ENCODE measurements at places on chromosomes 13 and 19.
A peak's percentile ranks its signal among the peaks of the same experiment; 100 is the strongest.

GRCh38 chr13:21242236-21242635 is 65.8 kb downstream of the MRPL57 start:
- no peak for DNase-seq

GRCh38 chr19:13164343-13165161 is 14.3 kb downstream of the IER2 start:
- DNase-seq: no peak

DNA sequence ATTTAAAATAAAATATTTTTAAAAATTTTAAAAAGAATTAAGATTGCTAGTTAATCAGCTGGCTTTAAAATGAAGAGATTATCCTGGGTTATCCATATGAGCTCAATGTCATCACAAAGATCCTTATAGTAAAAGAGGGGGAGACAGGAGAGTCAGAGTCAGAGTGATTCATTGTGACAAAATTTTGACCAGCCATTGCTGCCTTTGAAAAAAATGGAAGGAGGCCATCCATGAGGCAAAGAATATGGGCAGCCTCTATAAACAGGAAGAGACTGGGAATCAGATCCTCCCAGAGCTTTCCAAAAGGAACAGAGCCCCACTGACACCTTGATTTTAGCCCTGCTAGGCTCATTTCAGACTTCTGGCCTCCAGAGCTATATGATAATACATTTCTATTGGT is 9.3 kb upstream of the RUBCNL start:
- DNase-seq: no peak

GRCh38 chr13:75480671-75481175 is 1.2 kb downstream of the TBC1D4 start:
- peak; percentile 26 for DNase-seq

DNA sequence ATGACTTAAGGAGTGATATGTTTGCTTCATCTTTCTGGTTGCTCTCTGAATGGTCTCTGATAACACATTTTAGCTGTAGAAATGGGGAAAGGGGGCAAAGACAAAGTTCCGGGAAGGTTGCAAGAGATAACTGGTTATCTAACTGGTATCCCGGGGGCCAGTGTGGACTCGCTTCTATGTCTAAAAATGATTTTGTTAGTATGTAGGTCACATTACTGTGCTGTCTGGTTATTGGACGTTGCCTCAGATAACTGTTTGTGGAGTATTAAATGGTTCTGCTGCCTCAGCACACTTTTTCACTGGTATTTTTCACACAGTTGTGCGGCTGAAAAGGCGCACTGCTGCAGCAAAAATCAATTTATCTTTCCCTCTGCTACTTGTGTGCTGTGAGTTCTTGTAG is 63.0 kb upstream of the ZNF536 start:
- DNase-seq: no peak

- no peak for DNase-seq
Observed at GRCh38 chr13:41199526-41199925, 5.2 kb upstream of the KBTBD7 start.

DNA sequence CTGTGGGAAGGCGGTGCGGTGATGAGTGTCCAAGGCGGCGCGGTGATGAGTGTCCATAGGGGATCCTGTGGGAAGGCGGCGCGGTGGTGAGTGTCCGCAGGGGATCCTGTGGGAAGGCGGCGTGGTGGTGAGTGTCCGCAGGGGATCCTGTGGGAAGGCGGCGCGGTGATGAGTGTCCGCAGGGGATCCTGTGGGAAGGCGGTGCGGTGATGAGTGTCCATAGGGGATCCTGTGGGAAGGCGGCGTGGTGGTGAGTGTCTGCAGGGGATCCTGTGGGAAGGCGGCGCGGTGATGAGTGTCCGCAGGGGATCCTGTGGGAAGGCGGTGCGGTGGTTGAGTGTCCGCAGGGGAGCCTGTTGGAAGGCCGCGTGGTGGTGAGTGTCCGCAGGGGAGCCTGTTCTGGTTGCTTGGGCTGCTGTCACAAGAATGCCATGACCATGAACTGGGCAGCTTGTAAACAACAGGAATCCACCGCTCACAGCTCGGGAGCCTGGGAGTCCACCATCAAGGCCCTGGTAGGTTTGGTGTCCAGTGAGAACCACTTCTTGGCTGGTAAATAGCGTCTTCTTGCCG is 21.4 kb downstream of the TFDP1 start:
- DNase-seq: no peak

DNA sequence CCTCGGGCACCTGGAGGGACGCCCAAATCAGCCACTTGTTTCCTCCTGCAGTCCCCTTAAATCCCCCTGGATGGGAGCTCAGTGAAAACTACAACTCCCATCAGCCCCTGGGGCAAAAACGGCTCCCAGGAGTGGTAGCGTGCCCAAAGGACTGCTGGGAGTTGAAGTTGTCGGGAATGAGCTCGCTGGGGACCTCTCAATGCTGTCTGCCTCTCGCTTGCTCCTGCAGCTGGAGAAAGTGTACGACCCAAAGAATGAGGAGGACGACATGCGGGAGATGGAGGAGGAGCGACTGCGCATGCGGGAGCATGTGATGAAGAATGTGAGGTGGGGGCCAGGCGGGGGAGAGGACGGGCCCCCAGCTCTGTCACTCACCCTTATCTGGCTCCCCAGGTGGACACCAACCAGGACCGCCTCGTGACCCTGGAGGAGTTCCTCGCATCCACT is 14.7 kb upstream of the DHDH start:
- no peak for DNase-seq

- no peak for DNase-seq
Observed at GRCh38 chr13:111519490-111520170, 199.2 kb downstream of the TEX29 start.

DNA sequence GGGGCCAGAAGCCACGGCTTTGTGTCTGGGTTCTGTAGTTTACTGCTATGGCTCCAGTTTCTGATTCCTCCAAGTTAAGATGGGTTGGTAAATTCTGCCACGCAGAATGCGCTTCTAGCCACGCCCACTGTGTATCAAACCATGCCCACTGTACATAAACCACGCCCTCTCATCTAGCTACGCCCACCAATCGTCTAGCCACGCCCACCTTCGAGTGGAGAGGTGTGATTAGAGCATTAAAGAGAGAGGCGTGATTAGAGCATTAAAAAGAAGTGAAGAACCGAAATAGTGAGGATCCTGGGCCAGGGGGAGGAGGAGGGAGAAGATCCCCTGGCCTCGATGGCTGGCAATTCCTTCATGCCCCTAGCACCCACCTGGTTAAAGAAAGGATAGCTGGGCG is 43.7 kb upstream of the ADGRE5 start:
- no peak for DNase-seq

DNA sequence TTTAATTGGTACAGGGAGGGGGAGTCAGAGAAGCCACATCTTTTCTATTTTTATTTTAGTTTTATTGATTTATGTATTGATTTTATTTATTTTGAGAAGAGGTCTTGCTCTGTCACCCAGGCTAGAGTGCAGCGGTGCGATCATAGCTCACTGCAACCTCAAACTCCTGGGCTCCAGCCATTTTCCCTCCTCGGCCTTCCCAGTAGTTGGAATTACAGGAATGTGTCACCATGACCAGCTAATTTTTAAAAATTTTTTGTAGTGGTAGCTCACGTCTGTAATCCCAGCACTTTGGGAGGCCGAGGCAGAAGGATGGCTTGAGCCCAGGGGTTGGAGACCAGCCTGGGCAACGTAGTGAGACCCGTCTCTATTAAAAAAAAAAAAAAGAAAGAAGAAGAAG is 4.1 kb downstream of the IL27RA start:
- DNase-seq: no peak

- no peak for DNase-seq
Observed at GRCh38 chr13:32907211-32907610, 109.0 kb upstream of the KL start.

All from HS-27A (cell line).